CD4-positive, alpha-beta T cell treated with Interleukin-15 for 4 hours (primary cell): ENCODE measurements at places on chromosomes 11 and 22.

- DNase-seq, result no peak
Measured at GRCh38 chr11:27571154-27571810, 64.7 kb upstream of the LIN7C start.

DNA sequence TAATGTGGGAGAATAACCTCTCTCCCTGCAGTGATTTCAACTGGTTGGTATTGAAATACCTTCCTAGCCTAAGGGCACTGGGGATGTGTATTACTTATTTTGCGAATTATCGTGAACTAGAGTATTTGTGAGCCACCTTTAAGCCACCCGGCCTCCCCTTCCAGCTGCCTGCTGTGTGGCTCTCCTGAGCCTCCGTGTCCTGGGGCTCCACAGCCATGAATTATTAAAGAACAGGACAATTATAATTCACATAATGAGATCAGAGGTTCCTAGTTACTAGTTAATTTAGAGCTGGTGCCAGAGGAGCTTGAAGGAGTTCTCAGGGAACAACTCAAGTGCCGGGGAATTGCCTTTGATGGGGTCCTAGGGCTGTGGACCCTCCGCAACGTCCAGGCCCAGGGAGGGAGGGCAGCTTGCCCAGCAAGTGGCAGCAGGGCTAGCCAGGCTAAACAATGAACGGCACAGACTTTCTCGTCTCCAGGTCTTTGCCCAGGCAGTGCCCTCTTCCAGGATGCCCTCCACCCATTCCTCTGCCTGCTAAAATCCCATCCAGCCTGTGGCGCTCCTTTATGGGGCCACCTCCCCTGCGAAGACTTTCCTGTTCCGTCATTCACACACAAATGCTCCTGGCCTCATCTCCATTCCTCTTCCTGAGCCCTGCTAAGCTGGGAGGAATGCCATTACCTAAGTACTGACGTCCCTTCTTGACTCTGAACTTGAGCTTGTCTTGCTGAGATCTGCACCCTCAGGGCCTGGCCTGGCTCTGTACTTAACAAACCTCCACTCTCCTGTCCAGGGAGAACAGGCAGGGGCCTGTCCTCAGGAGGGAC is 91.5 kb downstream of the RTL6 start:
- DNase-seq, result no peak

DNA sequence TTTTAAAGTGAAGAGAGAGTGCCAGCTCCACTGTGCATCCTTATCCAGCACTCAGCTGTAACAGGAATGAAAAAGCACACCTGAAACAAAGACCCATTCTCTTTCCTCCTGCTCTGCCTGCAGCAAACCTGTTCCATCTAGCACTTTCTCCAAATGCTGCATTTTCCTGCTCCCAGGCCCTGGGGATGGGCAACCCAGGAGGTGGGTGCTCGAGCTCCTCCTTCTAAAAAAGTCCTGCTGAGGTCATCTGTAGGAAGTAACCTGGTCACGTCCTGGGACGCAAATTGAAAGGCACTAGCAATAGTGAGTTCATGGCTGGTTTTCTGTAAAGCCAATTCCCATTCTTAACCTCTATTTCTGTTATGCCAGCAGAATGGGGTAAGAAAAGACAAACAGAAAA is 173.7 kb downstream of the MAML2 start:
- DNase-seq, result no peak

- DNase-seq, result no peak
Measured at GRCh38 chr11:70186420-70186819, 16.7 kb upstream of the FADD start.

- DNase-seq, result no peak
Measured at GRCh38 chr11:48004456-48004855, 24.1 kb downstream of the PTPRJ start.

DNA sequence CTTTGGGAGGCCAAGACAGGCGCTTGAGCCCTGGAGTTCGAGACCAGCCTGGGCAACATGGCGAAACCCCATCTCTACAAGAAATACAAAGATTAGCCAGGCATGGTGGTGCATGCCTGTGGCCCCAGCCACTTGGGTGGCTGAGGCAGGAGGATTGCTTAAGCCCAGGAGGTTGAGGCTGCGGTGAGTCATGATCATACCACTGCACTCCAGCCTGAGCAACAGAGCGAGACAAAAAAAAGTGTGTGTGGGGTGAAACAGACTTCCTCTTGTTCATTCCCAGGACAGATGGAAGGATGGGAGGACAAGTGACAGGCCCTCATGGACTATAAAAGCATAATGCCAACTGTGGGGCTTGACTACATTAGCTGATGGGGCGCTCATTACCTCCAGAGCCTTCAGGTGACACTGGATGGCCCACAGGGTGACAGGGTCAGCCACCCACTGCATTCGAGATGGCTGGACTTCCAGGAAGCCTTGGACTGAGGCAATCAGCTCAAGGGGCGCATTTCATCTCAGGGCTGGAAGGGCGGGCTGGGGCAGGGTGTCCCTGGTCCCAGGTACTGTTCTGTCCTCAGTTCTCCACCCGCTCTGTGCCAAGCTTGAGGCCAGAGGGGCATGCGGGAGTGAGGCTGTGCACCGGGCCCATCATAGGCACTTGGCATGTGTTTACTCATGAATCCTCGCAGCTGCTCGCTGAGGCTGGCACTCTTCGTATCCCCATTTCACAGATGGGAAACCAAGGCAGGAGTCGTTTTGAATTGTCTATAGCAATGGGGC is 12.5 kb downstream of the NPTXR start:
- DNase-seq, result no peak

DNA sequence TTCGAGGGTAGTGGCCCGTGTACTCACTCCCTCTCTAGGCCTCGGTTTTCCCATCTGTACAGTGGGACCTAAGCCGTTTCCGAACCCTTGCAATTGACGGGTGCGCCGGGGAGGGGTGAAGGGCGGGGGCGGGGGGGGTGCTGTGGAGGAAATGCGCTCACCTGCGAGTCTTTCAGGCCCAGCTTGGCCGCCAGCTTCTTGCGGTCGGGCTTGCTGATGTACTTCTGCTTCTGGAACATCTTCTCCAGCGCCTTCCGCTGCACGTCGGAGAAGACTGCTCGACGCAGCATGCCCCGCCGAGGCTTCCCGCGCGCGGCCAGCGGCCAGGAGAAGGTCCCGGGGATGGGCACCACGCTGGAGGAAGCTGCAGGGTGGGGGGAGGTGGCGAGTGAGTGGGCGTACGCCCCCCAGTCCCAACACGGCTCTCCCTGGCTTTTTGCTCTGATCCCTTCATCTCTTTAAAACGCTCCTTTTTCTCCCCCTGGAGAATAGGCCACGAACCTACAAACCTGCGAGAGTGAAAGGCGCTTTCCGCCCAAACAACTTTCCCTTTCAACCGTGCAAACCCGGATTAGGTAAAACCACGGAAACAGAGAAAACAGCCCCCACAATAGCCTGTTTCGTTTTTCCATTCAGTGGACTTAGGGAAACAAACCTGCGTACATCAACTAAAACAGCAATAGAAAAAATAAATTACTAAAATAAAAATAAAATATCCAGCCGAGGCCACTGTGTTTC is 3.2 kb downstream of the DBX1 start:
- DNase-seq, result peak; percentile 23

DNA sequence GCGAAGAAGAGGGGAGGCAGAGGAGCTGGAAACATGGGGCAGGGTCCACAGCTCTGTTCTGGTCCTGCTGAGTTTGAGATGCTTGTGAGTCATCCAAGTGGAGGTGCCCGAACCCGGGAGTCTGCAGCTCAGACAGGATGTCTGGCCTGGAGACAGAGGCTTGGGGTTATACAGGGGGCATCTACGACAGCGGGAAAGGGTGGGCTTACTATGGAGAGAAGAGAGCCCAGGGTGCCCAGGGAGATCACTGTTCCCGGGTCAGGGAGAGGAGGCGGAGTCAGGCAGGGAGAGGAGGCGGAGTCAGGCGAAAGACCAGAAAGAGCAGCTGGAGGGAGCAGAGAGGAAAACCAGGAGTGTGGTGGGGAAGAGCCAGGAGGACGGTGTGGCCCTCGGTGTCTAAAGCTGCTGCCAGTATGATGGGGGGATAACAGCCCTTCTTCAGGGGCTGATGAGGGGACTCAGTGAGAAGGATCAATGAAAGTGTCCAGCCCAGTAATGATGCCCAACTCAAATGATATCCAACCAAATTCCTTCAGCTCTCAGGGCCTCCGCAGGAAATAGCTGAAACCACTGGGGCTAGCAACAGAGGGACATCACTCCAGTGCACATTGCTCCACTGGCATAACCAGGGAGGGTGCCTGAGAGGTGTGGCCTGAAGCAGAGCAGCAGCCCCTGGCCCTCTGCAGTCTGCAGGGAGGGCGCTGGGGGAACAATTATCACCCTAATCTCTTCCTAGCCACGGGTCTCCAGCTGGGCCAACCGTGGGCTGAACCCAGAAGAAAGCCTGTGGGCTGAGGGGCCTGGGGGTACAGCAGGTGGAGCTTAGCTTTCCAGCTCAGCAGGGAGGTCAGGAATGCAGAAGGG is 2.6 kb upstream of the LTBP3 start:
- DNase-seq, result no peak

DNA sequence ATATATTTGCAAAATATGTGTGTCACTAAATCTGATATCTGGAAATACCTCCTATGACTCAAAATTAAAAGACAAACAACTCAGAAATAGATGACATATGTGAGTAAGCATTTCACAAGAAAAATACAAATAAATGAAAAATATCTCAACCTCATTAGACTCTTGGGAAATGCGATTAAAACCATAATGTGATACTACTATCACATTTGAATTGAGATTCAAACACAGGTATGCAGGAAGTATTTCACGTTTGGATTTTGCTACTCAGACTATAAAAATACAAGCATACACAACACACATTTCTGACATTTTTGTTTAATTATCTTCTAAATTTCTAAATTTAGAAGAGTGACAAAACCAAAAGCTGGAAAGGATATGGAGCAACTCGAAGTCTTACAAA is 811.9 kb upstream of the LRRC4C start:
- no peak for DNase-seq

- DNase-seq, result no peak
Measured at GRCh38 chr11:84455691-84456090, 1169.5 kb upstream of the CCDC90B start.

DNA sequence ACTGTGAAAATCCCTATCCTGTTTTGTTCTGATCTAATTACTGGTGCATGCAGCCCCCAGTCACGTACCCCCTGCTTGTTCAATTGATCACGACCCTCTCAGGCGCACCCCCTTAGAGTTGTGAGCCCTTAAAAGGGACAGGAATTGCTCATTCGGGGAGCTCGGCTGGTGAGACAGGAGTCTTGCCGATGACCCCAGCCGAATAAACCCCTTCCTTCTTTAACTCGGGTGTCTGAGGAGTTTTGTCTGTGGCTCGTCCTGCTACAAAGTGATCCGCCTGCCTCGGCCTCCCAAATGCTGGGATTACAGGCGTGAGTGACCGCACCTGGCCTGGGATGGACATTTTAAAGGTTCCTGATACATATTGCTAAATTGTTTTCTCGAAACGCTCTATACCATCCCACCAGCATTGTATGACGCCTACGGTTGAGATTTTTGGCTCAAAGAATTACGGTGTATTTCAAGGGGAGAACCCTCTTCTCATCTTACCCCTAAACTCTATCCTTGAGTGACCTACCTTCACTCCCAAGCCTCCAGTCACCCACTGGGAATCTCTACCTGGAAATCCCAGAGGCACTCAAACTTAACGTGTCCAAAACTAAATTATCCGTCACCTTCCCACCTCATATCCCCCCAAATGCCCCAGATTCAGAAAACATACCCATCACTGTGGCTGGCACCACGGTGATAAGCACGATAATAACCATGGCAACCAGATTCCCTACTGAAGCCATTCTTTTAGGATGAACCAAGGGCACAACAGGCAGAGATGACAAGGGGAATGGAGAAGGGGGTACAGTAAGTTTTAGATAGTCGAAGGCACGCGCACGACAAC is 789 bp upstream of the POLA2 start:
- no peak for DNase-seq

DNA sequence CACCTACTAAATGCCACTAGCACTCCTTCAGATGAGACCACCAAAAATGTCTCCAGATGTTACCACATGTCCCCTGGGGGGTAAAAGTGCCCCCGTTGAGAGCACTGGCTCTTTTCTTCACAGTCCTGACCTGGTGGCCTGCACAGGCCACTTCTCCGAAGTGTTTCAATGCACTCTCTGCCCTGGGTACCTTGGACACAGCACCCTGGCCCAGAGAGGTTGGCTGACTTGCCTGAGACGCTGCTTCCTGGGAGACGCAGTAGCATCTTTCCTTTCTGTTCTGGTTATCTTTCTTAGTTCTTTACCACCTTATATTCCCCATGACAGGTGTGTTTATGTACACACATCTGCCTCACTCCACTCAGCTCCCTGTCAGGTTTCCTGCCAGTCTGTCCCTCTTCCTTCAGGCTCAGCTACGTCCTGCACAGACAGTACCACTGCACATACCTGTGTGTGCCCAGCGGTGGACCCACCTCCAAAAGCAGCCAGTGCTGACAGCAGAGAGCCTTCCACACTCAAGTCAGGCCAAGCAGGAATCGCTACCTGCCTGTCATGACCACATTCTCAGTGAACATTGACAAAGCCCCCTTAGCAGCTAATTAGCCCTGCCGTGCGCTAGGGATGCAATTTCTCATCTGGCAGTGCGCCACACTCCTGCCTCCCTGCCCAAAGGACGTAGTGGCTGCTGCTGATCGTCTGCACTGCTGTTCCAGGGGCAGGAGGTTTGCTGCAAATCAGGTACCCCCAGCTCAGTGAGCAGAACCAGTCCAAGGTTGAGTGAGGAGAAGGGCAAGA is 39.0 kb downstream of the FAM83F start:
- no peak for DNase-seq

- no peak for DNase-seq
Measured at GRCh38 chr22:20235389-20235991, 32.6 kb downstream of the RTN4R start.

- DNase-seq, result no peak
Measured at GRCh38 chr22:16961477-16962186, 46.4 kb downstream of the GAB4 start.

DNA sequence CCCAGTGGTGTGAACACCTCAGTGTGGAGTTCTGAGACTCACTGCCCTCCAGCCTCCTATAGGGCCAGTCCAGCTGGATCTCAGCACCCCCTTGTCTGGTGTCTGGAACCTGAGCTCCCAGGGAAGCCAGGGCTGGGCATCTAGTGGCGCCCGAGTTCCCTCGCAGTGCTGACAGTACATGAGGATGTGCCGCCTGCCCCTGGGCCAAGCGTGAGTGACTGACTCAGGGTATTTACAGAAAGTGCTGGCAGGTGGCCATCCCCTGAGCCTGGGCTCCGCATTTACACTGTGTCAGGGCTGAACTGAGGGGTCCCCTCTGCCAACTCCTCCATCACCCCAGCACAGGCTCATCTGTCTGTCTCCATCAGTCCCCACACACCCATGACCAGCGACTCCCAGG is 185.3 kb downstream of the BRD1 start:
- DNase-seq, result no peak

GRCh38 chr11:60872124-60872960 is 5.0 kb downstream of the ZP1 start:
- no peak for DNase-seq

GRCh38 chr22:38706901-38707195 is 1.1 kb downstream of the GTPBP1 start:
- DNase-seq, result no peak

DNA sequence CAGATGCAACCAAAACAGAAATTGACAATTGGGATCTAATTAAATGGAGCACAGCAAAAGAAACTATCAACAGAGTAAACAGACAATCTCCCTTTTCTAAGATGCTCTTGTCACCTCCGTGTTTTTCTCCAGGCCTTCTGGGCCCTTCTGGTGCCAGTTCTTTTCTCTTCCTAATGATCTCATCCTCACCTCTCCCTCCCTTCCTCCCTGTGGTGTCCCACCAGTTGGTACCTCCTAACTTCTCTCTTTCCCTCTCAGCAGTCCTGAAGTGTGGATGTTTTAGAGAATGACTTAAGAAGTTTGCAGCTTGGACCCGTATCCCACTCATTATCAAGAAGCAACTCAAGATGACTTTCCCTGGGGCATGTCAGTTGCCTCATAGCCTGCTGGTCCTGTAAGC is 6.4 kb downstream of the APOBEC3H start:
- no peak for DNase-seq

GRCh38 chr11:130999992-131000770 is 83.9 kb upstream of the SNX19 start:
- no peak for DNase-seq
